ENCODE measurements at places on chromosomes 11 and 22. TPM values are rescaled to one million over a fixed set of nuclear protein-coding genes. Genes with fewer than 3 reads are reported as not detected.

FAT3 gene
- 5.0 TPM for total RNA-seq

E2F8 gene
- total RNA-seq: under 0.01 TPM

PANX3 gene
- total RNA-seq: not detected

TMEM151A gene
- under 0.01 TPM for total RNA-seq

KDM4E gene
- not detected for total RNA-seq

ZBTB16 gene
- total RNA-seq: under 0.01 TPM

SCUBE1 gene
- total RNA-seq: not detected

PATE2 gene
- total RNA-seq: 0.38 TPM

PTPRCAP gene
- 0.19 TPM for total RNA-seq

IGLL1 gene
- total RNA-seq: not detected

LUZP2 gene
- total RNA-seq: 0.19 TPM

KRTAP5-8 gene
- total RNA-seq: not detected

ASPHD2 gene
- 2.5 TPM for total RNA-seq

PCSK7 gene
- total RNA-seq: 49.9 TPM
